ENCODE measurements at places on chromosomes 7 and 10. TPM values are rescaled to one million over a fixed set of nuclear protein-coding genes. Genes with fewer than 3 reads are reported as not detected.

The PPP1R17 gene
- not detected for total RNA-seq

The ATP6V0A4 gene
- total RNA-seq: not detected

DNA sequence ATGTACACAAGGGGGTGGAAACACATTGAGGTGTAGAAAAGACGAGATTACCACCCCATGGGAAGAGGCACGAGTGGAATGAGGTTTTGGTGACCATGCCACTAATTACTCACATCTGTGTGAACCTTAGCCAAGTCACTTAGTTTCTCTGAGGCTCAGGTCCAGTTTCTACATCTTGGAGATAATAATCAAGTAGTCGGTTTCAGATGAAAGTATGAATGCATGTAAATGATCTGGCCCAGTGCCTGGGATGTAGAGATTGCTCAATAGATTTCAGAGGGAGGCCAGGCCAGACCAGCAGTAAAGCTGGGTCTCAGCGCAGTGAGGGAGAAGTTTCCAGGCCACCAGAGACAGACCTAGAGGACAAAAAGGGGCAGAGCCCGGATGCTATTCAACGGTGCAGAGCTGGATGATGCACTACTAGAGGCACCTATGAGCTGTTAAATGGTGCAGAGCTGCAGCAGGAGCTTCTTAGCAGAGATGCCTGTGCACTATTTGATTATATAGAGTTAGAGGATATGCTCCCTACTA, 725.1 kb downstream of the GRID1 start:
- no peak for DNase-seq

GRCh38 chr10:74117738-74118137, 32.9 kb downstream of the AP3M1 start:
- no peak for DNase-seq

The LRRD1 gene
- 0.30 TPM for total RNA-seq

DNA sequence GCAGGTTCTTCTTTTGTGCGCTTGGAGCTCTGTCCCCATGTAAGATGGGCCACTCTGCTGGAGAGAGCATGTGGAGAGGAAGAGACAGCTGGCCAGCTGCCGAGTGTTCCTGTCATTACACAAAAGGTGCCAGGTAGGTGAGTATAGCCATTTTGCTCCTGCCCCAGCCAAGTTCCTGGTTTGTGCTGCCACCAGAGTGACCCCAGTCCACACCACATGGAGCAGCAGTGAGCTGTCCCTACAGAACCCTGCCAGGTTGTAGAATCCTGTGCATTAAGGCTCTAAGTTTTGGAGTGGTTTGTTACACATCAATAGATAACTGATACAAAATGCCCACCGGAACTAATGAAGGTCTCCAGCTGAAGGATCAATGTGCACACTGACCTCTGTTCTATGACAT, 84.6 kb upstream of the GHITM start:
- DNase-seq: no peak

- no peak for DNase-seq
These were observed 62.7 kb upstream of the CARD11 start for GRCh38 chr7:3106361-3106826.

The STRIP2 gene
- 11.3 TPM for total RNA-seq

DNA sequence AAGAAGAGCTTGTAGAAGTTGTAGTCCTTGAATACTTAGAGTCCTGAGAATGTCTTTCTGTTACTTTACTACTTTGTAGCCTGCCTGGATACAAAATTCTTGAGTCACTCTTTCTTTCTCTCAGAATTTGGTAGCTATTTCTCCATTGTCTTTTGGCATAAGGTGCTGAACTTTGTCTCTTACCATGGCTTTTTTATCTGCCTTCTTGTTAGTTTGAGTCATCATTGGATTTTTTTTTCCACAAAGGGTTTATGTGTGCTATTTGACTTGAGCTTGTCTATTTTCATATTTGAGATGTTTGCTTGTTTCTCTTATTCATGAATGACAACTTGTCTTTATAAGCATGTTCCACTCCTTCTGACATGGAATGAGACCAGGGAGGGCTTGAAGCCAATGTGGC, 74.5 kb upstream of the EXOC6 start:
- DNase-seq: no peak

The OR6V1 gene
- not detected for total RNA-seq

GRCh38 chr10:69729326-69730048, 72.2 kb upstream of the COL13A1 start:
- DNase-seq: no peak

DNA sequence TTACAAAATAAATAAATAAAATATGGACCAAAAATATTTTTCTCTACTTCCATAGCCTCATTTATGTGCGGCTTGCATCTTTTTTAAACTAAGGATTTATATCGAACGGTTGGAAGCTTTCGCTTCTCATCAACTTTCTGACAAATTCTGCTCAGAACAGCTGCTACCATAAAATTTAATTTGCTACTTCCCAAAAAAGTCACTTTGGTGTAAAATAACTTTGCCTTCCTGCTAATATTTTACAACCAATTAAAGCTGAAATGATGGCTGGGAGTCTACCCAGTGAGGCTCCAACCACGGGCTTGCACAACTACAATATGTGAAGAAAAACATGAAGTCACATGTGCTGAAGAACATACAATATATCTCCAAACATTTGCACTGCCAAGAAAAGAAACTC, 253.1 kb upstream of the NEBL start:
- no peak for DNase-seq

The ELN gene
- 149 TPM for total RNA-seq

DNA sequence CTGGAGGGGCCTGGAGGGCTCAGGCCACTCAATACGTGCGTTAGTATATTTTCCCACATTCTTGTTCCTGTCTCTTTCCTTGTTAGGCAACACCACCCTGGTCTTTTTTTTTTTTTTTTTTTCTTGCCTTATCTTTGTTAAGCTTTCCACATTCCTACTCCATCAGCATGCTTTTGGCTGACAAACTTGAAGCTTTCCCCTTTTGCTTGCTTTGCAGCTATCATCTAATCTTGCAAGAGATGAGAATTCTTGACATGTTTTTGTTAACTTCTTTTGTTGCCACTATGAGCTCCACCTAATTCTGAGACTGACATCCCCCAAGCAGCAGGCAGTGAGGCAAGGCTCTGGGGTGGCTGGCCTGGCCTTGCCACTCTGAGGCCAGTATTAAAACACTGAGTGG, 52.5 kb upstream of the NRP1 start:
- no peak for DNase-seq

DNA sequence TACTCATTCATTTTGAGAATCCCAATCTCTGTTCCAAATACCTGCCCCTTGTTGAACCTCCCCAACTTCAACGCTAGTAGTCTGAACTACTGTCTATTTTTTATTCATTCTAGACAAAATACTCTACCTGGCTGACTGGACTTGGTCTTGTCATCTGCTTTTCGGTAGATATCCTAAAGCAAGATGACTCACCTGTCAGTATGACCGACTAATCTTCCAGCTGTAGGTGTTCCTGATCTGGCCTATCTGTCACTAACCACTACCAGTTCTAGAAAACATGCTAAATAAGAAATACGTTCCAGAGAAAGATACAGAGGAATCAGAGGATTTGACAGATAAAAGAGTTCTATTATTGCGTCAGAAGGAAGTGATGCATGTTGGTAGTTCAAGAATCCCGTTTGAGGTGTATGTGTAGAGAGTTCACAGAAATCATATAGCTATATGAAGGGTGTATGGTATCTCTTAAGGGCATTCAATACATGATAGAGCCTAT, 81.1 kb downstream of the IDE start:
- no peak for DNase-seq

GRCh38 chr7:734214-734613, 7.1 kb upstream of the PRKAR1B start:
- no peak for DNase-seq

Measured in right atrium auricular region (tissue), 2 donors.